GM18507 (cell line): ENCODE measurements at places on chromosomes 2 and 18.

- no peak for DNase-seq
Observed at GRCh38 chr18:52254367-52254766, 85.6 kb upstream of the DCC start.

DNA sequence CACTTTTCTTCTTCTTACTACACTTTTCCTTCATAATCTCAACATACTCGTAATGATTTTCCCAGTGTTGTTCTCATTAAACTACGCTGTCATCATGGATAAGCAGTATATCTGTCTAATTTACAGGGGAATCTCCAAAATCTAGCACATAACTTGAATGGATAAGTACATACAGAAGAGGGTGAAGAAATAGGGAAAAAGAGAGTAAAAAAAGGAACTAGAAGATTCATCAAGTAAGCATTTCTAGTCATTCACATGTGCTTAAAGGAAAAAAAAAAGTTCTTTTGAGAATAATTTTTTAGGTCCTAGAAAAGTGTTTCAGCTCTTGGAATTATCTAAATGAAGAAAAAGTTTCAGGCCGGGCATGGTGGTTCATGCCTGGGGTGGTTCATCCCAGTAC lies 51.6 kb downstream of the SRBD1 start:
- no peak for DNase-seq

DNA sequence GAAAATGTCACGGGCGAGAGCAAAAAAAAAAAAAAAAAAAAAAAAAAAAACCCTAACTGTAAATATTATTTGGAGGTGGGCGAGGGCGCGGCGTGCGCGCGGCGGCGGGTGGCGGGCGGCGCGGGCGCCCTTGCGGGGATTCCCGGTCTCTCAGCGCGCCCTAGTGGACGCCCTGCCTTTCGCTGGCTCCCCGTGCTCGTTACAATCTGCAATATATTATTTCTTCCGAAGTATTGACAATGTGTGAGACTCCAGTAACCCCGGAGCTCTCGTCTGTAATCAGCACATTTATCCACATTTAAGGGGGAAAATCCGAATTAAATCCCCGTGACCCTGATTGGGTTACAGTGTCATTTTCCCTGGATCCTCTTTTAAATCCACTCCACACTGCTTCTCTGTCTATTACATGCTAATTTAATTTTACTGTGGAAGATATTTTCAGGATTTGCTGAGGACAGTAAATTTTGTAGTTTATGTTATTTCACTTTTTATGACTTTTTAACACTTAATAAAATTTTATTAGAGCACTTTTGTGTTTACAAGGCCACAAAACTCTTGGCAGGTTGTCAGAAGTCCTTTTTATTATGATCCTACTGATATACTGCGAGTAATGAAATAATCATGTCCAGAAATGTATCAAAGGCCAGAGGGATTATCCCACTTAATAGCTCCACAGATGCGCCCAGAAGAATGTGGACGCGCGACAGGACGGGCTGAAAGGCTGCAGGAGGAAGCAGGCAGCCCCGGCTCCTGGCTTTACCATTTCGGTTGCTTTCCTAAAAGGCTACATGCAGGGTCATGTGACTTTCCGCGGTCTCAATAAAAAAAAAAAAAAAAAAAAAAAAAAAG lies 369.1 kb downstream of the MTX2 start:
- DNase-seq = peak; percentile 54

DNA sequence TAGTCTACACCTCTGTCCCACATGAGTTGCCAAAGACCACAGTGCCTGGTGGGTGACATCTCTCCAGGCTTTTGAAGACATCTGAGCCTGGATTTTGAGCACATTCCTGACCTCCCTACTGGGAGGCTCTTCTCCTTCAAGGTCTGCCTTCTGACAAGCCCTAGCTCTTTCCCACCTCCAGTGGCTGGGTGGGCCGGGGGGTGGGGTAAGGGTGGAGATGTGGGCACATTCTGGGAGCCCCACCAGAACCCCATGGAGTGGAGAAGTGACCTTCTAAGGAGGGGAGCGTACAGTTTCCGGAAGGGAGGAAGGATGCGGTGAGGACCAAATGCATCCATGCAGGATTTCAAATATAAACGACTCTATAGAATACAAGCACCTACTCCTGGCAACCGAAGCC lies 27.9 kb upstream of the ANXA4 start:
- DNase-seq = no peak
